Cortex of kidney (tissue), 1 donor: ENCODE measurements at places on chromosomes 6 and 20.

DNA sequence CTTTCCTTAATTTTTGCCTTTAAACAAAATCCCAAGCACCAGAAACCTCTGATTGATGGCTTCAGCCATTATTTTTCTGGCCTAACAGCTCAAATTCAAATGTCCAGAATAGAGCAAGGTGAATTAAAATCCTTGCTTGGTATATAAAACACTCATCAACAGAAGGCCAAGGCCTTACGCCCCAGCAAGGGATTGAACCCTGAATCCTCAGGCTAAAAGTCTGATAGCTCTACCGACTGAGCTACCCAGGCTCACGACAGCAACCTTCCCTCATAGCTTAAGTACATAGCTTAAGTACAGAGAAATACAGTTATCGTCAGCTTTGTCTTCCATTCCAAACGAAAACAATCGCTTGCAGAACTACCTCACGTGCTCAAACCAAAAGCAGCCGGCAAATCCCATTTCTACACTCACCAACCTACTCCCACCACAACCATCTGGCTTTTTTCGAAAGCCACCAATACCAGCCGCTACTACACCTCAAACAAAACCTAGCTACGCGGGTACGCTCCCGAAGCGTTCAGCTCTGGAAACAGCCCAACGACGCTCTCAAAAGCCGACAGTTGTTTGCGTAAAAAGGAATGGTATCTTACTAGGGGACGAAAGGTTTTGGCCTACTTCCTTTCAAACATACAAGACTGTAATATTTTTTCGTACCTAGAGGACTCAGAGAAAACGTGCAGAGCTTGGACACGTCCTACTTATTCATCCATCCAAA lies 167.5 kb downstream of the GPX5 start:
- DNase-seq, result no peak

DNA sequence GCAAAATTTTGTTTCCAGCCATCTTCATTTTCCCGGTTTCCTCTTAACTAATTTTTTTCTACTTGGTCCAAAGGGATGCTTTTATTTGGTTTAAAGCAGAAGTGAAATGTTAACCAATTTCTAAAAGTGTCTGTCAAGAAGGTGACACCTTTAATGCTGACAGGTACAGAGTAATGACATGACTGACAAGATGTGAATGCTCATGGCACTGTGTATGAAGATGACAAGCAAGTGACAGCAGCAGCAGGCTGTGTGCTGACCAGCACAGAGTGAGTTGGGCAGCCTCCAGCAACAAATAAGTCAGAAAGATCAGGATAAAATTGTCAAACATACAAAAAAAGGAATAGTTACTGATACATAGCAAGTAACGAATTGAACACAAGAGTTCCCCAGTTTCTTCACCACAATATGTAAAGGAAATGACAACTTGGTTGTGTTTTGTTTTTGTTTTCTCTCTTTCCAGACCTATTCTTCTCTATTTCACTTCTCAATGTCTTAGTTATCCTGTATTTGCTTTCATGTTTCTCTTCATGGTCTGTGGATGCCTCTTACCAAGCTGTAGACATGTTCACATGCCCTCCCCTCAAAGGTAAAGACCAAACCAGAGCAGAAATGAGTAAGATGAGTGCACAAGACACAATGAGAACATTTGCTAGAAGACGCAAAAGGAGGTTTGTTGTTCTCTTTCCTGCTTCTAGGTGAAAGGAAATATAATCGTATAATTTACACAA lies 174.9 kb downstream of the FRK start:
- no peak for DNase-seq

DNA sequence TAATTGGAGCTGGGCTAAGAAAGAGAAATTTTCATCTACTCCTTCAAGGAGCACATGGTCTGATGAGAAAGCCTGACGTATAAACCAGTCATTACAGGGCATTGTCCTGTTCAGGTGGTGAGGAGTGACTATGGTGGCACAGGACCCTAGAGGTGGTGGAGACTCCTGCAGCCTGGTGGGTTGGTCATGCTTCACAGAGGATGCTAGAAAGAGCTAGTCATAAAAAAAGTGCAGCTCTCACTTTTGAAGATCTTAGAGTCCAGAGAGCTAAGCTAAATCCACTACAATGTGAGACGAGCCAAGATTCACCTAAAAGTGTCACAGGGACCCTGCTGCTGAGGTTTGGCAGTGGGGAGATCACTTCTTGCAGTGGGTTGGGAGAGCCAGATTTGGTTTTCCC lies 9.8 kb upstream of the ZNF831 start:
- DNase-seq, result no peak

GRCh38 chr6:27101824-27102223 lies 145.7 kb upstream of the PRSS16 start:
- no peak for DNase-seq

DNA sequence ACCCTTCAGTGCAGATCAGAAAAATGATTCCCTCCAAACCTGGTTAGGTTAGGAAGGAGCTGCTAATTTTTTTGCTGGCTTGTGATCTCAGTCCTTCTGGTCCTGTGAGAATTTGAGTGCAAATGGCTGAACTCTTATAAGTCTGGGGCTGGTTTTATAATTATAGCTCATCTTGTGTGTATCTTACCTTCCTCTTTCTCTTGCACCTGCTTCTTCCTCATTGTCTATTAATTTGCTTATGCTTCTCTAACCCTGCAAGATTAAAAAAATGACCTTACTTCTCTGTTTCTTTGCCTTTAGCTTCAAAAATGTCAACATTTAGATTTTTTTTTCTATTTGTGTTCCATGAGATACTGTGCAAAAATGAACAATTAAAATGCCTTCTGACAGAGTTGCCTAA lies 576.2 kb downstream of the DHX35 start:
- DNase-seq, result no peak

DNA sequence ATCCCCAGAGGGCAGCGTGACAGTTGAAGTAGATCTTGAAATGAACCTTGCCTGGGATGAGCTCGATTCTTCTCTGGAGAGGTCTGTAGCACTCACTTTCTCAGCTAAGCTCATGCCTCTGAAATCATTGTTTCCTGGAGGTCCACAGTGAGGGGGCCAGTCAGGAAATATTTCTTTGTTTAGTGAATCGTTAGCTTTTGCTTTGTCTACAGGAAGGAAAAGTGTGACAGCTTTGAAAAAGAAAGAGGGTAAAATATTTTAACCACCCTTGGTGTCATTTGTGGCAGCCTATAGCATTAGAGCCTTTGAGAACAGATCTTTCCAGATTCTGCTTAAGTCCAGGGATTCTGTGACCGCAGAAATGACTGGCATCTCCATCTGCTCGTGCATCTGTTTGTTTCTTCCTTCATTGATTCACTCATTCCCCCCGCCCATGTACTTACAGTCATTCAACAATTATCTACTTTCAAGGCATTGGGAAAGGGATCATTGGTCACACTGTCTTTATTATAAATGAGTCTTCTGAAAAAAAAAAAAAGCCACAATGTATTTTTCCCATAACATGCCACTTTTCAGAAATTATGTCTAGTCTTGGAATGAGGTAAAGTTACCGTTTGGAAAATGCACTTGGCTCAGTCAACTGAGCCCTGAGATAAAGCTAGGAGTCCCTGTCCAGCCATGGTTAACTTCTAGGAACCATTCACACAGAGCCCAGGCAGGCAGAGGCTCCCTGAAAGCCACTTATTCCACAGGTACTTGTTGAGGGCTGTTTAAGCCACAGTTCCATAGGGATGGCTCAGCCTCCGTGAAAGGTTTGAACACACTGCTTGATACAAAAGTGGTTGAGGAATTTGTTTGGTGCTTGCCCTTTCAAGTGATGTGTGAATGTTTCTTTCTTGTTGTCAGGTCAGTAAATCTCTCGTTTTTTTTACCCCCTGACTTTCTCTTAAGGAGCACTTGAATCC lies 86.0 kb downstream of the TIAM2 start:
- no peak for DNase-seq

GRCh38 chr6:134425513-134425912 lies 107.6 kb upstream of the SGK1 start:
- no peak for DNase-seq

GRCh38 chr6:35895560-35895959 lies 25.3 kb downstream of the SRPK1 start:
- no peak for DNase-seq

DNA sequence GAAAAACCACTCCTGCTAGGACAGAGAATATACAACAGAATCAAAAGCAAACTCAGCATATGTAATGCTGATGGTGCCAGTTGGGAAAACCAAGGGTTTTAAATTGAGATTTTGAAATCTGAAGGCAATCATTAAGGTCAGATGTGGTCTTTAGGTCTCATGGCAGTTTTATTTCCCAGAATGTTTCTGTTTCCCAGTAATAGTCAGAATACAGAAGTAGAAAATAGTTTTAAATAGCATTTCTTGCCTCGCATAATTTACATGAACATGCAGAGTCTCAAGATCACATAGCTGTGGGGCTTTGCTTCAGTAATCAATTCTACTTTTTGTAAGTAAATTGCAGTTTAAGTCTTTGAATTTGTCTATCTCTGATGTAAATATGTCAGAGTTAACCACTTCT lies 58.1 kb downstream of the RNF144B start:
- DNase-seq, result no peak

GRCh38 chr6:106608080-106608668 lies 21.1 kb downstream of the RTN4IP1 start:
- no peak for DNase-seq

DNA sequence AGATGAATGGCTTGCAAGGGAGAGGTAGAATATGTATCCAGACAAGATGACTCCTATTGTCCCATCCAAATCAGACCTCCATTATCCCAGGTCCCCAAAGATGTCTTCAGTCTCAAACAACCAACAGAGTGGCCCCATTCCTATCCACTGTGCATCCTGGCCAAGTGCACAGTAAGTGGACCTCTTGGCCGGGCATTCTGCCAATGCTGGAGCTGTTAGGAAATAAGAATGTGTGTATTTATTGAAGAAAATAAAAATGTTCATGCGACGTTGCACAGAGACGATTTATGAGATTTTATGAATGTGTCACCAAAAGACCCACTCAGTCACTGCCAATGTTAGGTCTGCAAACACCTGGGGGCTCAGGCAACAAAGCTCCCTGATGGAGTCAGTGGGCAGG lies 196.0 kb downstream of the MAFB start:
- DNase-seq, result no peak

DNA sequence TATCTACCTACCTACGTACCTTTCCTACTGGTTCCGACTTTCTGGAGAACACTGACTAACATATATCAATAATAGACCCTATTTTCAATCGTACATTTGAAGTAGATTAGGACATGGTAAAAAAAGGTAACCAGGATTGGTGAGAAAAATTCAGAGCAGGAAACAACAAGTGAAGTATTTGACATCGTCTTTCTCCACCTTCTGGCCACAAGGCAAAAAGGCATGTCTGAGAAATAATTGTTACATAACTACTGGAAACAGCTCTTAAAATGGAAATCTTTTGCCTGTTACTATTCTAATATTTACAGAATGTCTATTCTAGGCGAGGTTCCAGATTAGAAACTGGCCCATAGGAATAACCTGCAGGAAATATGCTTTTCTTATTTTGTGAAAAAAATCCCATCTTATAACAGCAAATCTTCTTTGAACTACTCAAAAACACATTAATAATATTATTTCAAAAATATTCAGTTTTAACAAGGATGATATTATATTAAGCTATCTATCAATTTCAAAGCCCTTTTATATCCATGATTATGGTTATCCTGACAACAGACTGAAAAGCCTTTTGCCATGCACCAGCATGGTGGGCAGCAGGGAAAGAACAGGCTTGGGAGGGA lies 80.8 kb downstream of the RCAN2 start:
- DNase-seq, result no peak

- DNase-seq, result no peak
Observed at GRCh38 chr6:53837865-53838769, 43.3 kb downstream of the LRRC1 start.

DNA sequence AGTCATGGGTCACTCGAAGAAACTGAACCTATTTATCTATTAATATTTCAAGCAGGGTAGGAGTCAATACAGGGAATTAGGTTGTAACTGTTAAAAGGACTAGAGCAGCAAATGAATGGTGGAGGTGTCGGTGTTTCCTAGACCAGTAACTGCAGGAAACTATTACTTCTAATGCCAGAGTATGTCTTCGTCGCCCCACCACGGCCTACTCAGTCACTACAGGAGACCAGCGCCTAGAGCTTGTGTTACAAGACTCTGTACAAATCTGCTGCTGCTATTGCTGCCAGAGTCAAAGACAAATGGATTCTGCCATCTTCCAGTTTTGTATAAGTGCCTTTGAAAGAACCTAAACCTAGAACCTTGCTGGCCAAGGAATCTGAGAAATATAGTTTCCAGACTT lies 343.9 kb downstream of the SOX4 start:
- DNase-seq, result no peak

GRCh38 chr20:32652739-32653526 lies 20.8 kb downstream of the C20orf203 start:
- DNase-seq, result peak; percentile 16

- no peak for DNase-seq
Observed at GRCh38 chr6:8859501-8859900, 424.2 kb upstream of the SLC35B3 start.
